ENCODE measurements at places on chromosomes 12 and 14.

- no peak for DNase-seq
Observed at GRCh38 chr12:105783983-105784947, 354.5 kb downstream of the NUAK1 start.

DNA sequence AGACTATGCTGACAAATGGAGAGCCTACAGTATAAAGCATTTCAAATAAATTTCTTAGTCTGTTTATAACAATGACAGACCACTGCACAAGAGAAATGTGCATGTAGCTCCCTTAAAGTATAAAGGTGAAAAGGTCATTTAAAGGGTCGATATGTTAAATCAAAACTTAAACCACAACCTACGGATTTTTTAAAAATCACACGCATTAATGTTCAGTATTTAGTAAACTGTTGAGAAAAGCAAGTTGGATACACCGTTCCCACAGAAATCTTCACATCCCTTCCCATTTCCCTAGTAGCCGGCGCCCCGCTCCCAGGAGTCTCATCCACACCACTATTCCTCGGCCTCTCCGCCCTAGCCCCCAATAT lies 614 bp downstream of the FKBP3 start:
- DNase-seq: no peak

DNA sequence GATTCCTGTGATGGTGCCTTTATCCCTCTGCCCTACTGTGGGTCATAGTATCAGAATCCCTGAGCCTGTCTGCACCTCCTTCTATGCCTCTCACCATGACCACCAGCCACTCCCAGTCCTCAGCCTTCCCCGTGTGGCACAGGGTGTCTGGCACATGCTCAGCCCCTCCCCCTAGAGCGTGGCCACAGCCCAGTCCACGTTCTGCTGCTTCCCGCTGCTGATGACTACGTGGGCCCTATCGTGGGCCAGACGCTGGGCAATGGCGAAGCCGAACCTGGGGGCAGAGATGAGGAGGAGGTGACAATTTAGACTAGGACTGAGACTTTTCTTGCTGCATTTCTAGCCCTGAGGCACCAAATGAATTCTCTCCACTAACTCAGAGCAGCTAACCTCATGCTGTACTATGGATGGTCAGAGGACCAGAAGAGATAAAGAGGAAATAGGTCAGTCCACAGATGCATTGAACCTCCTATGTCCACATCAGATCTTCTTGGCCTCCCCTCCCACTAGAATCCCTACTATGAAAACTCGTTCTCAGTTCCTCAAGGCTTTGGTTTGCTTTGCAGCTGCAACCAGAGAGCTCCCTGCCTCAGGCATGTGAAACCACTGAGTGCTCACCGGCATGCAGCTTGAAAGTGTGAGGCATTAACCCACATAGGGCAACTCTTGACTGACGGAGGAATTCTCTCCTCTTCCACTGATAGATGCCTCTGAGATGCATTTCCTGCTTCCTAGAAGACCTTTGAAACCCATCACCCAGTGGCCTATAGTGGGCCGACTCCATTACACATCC lies 126.3 kb upstream of the DHRS4 start:
- DNase-seq: no peak

DNA sequence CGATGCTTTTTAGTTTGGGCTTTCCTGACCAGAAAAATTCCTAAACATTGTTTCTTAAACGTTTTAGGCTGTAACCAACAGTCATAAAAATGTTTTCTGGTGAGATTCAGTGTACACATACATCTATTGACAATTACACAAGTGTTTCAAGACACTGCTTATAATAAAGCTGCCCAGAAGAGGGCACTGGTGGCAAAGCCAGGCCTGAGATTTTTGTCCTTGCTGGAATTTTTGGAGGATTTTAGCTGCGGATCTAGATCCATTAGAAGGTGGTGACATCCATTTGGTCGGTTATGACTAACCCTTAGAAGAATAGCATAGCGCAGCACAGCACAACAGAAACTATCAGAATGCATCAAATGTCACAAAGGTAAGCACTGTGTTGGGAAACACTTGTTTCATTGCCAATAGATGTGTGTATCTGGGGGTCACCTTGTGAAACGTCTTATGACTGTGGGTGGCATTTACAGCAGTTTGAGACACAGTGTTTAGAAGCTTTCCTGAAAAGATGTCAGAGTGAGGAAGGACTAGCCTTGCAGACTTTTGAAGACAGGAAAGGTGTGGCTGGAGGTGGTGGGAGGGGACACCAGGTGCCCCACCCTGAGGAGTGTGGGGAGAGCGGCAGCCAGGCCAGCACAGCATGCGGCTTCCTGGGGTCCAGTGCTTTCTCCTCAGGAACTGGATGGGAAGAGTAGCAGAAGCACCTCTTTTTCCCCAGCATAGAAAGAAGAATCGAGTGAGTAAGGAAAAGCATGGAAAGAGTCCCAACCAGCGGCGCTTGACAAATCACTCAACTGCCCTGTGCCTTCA lies 54.7 kb upstream of the FKBP4 start:
- DNase-seq: no peak

GRCh38 chr12:124560146-124560890 lies 7.1 kb downstream of the NCOR2 start:
- DNase-seq: no peak

- DNase-seq: no peak
Observed at GRCh38 chr12:96400631-96401075, 414 bp upstream of the CDK17 start.

GRCh38 chr12:27572486-27573255 lies 48.7 kb downstream of the PPFIBP1 start:
- DNase-seq: no peak

DNA sequence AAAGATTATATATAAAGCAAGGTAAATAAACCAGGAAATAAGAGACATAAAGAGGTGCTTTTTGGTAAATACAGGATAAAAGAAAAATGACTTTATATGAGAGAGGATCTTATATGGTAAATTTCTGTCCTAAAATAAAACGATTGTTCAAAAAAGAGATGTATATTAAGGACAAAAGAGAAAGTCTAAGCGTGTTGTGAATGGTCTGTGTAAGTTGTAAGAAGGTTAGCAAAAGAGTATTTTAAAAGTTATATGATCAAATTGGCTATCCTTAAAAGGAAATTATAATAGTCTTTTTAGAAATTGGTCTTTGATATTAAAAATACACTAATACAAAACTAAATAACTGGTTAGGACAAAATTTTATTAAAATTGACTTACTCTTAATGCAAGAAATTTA lies 14.1 kb upstream of the ACSM4 start:
- DNase-seq: no peak

DNA sequence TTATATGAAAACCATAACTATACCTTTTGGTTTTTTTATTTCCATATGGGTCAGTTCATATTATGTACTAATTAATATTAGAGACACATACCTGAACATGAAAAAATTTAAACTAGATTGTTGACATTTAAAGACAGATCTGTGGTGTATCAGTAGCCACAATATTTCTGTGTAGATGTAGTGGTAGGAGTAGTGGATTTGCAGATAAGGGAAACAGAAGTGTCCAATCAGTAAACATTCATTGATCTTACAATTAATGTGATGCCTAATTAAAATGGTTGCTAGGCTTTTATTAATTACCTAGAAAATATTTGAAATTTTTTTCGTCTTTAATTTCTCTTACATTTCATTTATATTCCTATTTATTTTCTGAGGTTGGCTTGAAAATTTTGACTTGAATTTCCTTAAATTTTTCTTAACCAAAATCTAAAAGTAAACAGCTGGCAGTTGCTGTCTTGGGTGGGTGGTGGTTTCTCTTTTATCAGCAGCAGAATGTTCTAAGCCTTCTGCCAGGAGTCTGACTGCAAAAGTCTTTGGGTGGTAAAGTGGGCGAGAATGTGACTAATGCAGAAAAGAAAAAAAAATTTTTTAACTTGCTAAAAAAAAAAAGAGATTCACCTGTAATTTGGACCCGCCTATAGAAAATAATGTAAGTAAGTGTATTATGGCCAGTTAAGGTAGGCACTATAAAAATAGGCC lies 2.4 kb downstream of the FGFR1OP2 start:
- DNase-seq: peak; percentile 43

DNA sequence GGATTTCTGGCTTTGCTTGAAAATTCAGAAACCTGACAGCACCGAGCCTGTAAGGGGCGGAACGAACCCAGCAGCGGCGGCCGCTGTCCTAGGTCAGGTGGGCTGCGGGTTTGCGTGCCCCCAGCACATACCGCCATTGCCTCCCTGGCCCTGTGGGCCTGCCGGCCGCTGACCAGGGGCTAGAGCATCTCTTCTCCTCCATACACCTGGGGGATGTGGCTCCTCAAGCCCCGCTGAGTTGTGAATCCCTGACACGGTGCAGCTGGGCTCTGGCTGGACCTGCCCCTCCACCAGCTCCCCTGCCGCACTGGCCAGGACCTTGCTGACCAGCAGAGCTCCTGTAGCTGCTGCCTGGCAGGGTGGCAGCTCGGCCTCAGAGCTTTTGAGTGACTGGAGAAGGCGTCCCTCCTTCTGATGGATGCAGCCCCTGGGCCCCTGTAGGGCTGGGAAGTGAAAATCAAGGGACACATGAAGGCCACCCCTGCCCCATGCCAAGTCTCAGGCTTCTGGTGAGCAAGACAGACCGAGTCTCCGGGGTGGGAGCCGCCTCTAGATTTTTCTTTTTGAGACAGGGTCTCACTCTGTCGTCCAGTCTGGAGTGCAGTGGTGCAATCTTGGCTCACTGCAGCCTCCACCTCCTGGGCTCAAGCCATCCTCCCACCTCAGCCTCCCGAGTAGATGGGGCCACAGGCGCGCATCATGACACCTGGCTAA lies 184.9 kb upstream of the SFSWAP start:
- DNase-seq: no peak

DNA sequence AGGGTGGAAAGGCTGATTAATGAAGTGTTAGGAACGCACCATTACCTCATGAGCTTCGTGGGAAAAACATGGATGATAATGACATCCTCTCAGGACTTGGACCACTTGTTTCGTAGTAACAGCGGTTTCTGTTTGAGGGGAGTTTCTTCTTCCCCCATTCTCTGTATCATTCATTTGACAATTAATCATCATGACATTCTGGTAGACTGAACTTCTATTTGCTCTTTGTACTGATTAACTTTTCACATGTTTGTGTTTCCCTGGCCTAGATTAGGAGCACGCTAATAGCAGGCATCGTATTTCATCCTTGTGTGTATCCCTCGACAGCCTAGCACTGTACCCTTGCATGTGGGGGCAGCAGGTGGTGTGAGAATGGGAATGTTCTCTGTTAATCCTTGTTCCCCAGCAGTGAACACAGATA lies 8.0 kb downstream of the LRRC74A start:
- no peak for DNase-seq

- no peak for DNase-seq
Observed at GRCh38 chr14:22233377-22233776, 355.6 kb downstream of the DAD1 start.

- DNase-seq: no peak
Observed at GRCh38 chr14:50010752-50011151, 105.6 kb downstream of the VCPKMT start.

DNA sequence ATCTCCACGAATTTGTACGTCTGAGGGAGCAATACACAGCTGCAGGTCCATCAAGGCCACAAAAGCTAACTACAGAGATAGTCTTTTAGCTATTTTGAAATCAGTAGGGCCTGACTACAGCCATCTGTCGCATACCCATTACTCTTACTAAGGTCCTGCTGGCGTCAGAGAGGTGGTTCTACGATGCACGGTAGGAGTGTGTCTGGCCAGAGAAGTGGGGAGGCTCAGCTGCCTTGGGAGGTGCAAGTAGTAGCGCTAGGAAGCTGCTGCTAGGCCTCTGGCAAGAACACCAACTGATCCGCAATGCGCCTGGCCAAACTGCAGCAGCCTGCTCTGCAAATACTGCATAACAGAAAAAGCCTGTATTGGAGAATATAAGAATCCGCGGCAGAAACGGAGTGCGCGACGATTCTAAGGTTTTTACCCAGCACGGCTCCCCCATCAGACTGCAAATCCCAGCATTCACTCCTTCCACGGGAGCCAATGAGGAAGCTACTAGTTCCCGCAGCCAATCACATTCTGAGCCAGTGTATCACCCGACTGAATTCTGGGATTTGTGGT lies 743 bp upstream of the CAND1 start:
- DNase-seq: peak; percentile 88

DNA sequence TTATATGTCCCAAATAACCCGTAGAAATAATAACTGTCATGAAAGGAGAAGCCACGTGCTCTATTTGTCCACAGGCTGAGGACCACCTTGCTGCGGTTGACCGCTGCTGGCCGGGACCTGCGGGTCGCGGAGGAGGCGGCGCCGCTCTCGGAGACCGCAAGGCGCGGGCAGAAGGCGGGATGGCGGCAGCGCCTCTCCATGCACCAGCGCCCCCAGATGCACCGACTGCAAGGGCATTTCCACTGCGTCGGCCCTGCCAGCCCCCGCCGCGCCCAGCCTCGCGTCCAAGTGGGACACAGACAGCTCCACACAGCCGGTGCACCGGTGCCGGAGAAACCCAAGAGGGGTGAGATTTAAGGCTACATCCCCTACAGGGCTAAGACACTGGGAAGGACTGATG lies 21.0 kb downstream of the RPGRIP1 start:
- DNase-seq: peak; percentile 19
